ENCODE measurements at places on chromosomes 7 and 10.
A peak's percentile ranks its signal among the peaks of the same experiment; 100 is the strongest.

GRCh38 chr7:10484767-10485166, 488.9 kb upstream of the PHF14 start:
- DNase-seq, result no peak

DNA sequence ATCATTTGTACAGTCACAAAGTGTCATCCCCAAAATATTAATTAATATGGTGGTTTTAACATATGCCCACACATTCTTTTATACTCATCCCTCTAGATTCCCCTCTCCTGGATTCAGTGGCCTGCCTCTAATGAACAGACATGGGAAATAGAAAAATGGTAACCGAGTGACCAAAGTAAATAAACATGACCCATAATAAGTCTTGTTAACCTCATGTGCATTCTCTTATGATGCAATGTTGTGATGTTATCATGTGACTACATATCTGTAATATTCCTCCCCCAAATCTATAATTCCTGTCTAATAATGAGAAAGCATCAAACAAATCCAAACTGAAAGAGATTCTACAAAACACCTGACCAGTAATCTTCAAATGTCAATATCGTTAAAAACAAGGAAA, 164.5 kb upstream of the PRSS1 start:
- no peak for DNase-seq

- no peak for DNase-seq
Measured at GRCh38 chr7:1404898-1405548, 54.2 kb downstream of the MICALL2 start.

GRCh38 chr7:30178748-30179436, 44.1 kb downstream of the MTURN start:
- DNase-seq, result no peak

DNA sequence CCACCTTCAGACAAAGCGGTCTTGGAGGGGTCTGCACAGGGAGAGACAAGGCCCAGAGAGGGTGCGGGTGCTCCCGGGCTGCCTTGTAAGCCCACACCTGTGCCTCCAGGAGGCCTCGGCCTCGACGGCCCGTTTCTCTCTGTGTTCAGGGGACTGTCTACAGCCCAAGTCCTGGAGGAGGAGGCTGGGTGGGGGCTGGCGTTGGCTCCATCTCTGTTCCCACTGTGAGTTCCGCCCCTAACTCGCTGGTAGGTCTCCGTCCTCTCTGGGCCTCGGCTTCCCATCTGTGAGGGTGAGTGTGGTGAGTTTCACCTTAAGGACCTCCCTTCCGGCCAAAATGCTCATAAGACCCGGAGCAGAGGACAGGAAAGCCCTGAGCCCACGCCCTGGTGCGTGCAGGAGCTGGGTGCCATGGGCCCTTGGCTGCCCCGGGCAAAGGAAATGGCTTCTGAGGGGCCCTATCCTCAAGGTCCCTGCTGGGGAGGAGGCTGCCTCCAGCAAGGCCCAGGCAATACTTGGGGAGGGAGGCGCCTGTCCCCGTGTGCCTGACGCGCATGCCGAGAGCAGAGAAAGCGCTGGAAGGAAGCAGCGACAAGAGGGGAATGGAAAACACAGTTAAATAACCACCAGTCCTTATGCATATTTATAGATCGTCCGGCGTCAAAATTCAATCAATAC, 276.8 kb downstream of the ELFN1 start:
- no peak for DNase-seq

DNA sequence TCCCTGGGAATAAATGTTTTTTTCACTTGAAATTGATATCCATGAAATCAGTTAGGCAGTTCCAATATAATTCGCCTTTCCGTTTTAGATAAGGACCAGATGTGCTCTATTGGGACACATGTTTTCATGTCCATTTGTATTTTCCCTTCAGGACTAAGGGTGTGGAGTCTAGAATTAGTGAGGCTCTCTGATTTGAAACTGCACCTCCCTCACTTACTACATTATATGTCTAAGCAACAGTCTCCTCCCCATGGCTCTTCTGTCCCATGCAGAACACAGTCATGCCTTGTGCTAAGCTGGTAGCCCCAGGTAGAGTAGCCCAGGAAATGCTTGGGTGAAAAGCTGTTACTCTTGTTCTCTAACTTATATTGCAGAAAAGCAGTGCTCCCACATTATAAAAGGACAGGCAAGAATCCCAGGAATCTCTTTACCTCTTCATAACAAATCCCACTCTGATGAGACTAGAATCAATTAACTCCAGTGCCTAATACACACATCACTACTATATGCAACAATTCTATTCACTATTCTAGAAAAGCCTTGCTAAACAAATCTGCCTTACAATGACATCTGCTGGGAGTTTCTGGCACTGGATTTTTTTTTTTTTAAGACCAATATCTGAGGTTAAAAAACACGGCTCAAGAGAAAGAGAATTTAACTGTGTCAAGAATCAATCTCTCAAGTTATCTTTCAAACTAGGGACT, 293.9 kb downstream of the SNX13 start:
- DNase-seq, result peak; percentile 57

GRCh38 chr7:90948085-90948484, 316.1 kb upstream of the FZD1 start:
- no peak for DNase-seq

GRCh38 chr7:141291541-141291940, 217.7 kb downstream of the TMEM178B start:
- DNase-seq, result no peak

- DNase-seq, result no peak
Measured at GRCh38 chr10:96596422-96597407, 9.9 kb upstream of the TM9SF3 start.

GRCh38 chr10:112872728-112873127, 77.3 kb upstream of the TCF7L2 start:
- DNase-seq, result no peak

DNA sequence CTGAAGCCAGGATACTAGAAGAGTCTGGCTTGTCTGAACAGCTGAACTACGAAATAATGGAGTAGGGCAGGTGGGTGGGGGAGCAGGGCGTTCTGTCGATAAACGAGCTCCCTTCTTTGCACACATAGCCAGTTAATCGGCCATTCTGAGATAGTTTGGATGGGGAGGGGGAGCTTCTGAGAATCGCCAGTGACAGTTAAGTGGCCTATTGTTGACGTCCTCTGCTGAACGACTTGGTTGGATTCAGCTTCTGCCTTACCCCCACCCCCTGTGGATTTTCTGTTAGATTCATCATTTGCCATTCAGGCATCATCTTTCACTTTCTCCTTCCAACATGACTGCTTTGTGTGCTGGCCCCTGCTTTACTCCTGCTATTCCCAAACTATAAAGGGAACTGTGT, 520 bp downstream of the CPA5 start:
- no peak for DNase-seq

GRCh38 chr10:121813211-121813815, 114.5 kb downstream of the ATE1 start:
- DNase-seq, result peak; percentile 14

- no peak for DNase-seq
Measured at GRCh38 chr7:139304517-139304916, 36.6 kb upstream of the FMC1 start.

- peak; percentile 55 for DNase-seq
Measured at GRCh38 chr10:48251152-48251524, 23.4 kb downstream of the FRMPD2 start.

- DNase-seq, result no peak
Measured at GRCh38 chr7:133552079-133552478, 299.2 kb downstream of the EXOC4 start.

DNA sequence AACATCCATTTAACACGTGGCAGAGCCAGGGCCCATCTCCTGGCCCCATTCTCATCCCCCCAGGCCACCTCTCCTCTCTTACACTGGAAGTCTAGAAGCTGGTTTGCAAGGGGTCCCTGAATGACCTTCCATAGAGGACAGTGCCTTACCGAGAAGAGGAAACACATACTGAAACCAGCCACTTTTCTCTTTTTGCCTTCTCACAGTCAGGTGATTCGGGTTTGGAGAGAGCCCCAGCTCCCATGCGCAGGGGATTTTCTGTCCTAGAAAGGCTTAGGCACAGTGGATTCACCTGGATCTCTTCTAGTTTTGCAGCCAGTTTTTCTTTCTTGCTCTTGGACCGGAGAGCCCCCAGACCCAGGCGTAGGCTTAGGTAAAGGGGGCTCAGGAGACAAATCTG, 334.1 kb upstream of the C7orf33 start:
- DNase-seq, result no peak

DNA sequence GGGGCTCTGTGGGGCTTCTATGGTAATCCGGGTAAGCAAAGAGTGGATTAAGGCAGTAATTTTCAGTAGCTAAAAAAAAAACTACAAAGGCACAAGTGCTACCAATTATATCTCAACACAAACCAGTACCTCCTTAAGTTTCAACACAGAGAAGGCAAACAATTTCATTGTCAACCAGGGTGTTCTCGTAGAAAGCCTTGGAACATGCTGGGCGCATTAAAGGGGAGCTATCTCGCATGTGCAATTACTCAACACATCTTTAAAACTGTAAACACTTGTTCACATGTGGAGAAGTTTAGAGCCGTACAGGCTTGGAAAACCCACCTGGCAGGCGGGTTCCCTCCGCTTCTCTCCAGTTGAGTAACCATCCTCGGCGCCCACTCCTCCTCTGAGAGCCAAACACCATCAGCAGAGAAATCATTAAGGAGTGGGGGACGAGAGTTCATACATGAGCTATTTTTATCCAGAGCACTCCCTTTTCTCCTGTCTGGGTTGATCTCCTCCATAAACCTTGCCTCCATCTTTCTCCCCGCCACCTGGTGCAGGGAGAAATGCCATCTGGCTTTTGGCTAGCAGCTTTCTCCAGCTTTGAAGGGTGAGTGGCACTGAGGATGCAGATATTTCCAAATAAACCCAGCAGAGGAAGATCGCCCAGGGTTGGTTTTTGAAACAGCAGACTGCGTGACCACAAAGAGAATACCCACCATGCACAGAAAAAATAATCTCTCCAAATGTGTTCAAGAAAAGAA, 287.1 kb downstream of the WDR11 start:
- DNase-seq, result no peak

DNA sequence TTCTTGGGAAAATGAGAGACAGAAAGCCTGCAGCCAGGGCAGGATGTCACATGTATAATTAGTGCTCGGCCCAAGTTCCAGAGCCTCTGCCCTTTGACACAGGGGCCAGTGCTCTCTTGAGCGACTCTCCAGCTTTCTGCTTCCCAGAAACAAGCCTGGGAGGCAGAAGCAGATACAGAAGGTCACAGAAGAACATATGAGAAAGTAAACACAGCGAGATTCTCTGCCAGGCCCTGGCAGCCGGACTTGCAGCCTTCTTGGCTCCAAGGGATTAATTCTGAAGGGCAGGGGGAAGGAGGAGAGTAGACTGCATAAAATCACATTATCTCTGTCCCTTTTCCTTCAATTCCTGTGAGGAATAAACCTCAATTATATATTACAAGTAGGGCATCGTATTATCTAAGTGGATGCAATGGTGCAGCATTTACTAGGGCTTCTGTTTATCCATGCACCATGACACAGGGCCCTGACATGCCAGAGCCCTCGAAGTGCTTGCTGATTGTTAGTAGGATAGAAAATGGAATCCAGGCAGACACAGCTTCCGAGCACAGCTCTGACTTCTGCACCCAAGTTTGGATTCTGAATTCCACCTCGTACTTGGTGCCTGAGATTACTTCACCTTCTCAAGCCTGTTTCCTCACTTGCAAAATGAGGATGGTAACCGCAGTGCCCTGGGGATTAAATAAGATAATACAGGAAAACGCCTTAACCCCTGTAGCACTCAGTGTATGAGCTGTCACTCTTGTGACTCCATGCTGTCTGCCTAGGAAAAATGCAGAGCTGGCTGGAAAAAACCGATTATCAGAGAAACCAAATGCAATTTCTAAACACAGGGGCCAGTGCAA, 536.5 kb downstream of the TNS3 start:
- peak; percentile 9 for DNase-seq

- no peak for DNase-seq
Measured at GRCh38 chr10:23069019-23069815, 26.2 kb upstream of the MSRB2 start.

- no peak for DNase-seq
Measured at GRCh38 chr7:87935384-87935706, 1.3 kb downstream of the ADAM22 start.

- DNase-seq, result no peak
Measured at GRCh38 chr7:134446446-134446845, 12.5 kb downstream of the AKR1B1 start.

GRCh38 chr10:11024596-11024995, 6.9 kb downstream of the CELF2 start:
- peak; percentile 64 for DNase-seq

- DNase-seq, result no peak
Measured at GRCh38 chr7:142353147-142354060, 95.5 kb upstream of the PRSS58 start.

GRCh38 chr10:635088-635861, 54.2 kb downstream of the DIP2C start:
- DNase-seq, result no peak

- peak; percentile 23 for DNase-seq
Measured at GRCh38 chr7:145169908-145170307, 334.1 kb upstream of the TPK1 start.

DNA sequence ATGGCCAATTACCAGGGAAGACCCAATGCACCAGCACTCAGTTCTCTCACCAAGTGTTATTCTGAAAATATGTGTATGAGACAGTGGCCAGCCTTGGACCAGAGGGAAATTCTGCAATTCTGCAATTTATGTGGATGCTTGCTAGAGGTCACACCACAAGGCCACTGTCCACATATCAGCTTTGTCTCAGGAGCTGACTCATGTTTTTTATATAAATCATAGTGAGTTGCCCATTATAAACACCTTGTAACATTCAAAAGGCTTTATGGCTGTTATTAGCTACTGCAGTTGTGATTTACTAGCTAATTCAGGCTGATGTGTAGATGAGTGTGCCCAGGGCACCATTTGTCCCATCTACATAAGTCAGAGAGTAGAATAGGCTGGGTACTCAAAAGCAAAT, 649.0 kb downstream of the LRMDA start:
- DNase-seq, result no peak

DNA sequence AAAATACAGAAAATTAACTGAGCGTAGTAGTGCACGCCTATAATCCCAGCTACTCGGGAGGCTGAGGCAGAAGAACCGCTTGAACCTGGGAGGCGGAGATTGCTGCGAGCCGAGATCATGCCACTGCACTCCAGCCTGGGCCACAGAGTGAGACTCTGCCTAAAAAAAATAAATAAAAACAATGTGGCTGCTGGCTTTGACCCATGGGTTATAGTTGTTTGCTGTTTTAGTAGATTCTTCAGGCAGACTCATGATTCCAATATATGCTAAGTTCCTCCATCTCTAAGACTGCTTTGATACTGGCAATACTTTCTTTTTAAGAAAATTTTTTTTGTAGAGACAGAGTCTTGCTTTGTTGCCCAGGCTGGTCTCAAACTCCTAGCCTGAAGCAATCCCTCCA, 8.4 kb downstream of the OLAH start:
- no peak for DNase-seq

- no peak for DNase-seq
Measured at GRCh38 chr7:128302139-128302538, 41.6 kb downstream of the RBM28 start.

GRCh38 chr7:71735961-71736556, 604.1 kb downstream of the GALNT17 start:
- peak; percentile 50 for DNase-seq

DNA sequence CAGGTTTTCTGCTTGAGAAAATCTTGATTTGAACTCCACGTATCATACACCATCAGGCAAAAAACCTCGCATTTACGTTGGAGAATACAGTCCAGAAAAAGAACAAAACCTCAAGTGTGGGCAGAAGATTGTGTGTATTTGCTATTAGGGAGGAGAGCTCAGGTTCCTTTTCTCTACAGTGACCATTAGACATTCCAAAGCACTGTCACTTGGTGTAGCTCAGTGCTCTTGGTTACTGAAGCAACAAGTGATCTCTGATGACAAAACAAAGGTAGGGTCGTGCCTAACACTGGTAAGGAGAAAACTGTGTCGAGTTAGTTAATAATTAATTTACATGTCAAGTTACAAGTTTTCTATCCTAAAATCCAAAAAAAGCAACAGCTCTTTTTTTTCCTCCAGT, 72.6 kb downstream of the C1GALT1 start:
- no peak for DNase-seq

Data from epithelial cell of esophagus (primary cell).